A549 treated with ZK216348 at 1 μM for 4 hours (cell line): ENCODE measurements at places on chromosomes 5 and 9. TPM values are rescaled to one million over a fixed set of nuclear protein-coding genes. Genes with fewer than 3 reads are reported as not detected.

PIP5K1B gene
- total RNA-seq, result 0.08 TPM in 1 of 5 replicates, not detected in the others

ADAMTSL2 gene
- not detected in 5 replicates for total RNA-seq

GCNT4 gene
- 0.33 to 0.72 TPM (median 0.34 TPM) in 5 replicates for total RNA-seq

NFIL3 gene
- 9.8 to 13.4 TPM (median 11.1 TPM) in 5 replicates for total RNA-seq

PCDHB10 gene
- not detected in 5 replicates for total RNA-seq

GABRA1 gene
- not detected in 5 replicates for total RNA-seq

PLAC8L1 gene
- total RNA-seq, result 0.34 to 0.75 TPM (median 0.70 TPM) in 3 of 5 replicates, not detected in the others

OR1Q1 gene
- 0.15 TPM in 1 of 5 replicates, not detected in the others for total RNA-seq

OTP gene
- total RNA-seq, result 0.07 to 0.16 TPM (median 0.11 TPM) in 5 replicates

RAB14 gene
- 34.8 to 52.7 TPM (median 46.6 TPM) in 5 replicates for total RNA-seq

MARCHF6 gene
- total RNA-seq, result 42.8 to 84.2 TPM (median 71.6 TPM) in 5 replicates

KIF4B gene
- total RNA-seq, result not detected in 5 replicates

SLC45A2 gene
- not detected in 5 replicates for total RNA-seq

IL33 gene
- 0.25 to 1.2 TPM (median 0.33 TPM) in 5 replicates for total RNA-seq

BNC2 gene
- total RNA-seq, result 3.5 to 5.7 TPM (median 5.1 TPM) in 5 replicates

STK32A gene
- total RNA-seq, result 0.20 to 0.74 TPM (median 0.29 TPM) in 5 replicates

SPDL1 gene
- 64.0 to 106 TPM (median 75.9 TPM) in 5 replicates for total RNA-seq

HSPB3 gene
- total RNA-seq, result not detected in 5 replicates

SLC6A19 gene
- 0.06 to 0.12 TPM (median 0.07 TPM) in 4 of 5 replicates, not detected in the other for total RNA-seq

AK8 gene
- 0.43 to 1.4 TPM (median 1.2 TPM) in 5 replicates for total RNA-seq

CD14 gene
- total RNA-seq, result 3.0 to 5.1 TPM (median 4.5 TPM) in 5 replicates

SEMA5A gene
- total RNA-seq, result not detected in 5 replicates

RAD17 gene
- total RNA-seq, result 14.4 to 19.5 TPM (median 16.1 TPM) in 5 replicates

ACOT12 gene
- total RNA-seq, result not detected in 5 replicates

BICD2 gene
- 23.5 to 37.2 TPM (median 32.2 TPM) in 5 replicates for total RNA-seq

SLC4A9 gene
- total RNA-seq, result 0.33 TPM in 1 of 5 replicates, not detected in the others

SPATA6L gene
- total RNA-seq, result 1.8 to 2.5 TPM (median 2.0 TPM) in 5 replicates

ROPN1L gene
- 1.3 to 2.8 TPM (median 2.2 TPM) in 5 replicates for total RNA-seq

MAMDC4 gene
- total RNA-seq, result 1.8 to 5.7 TPM (median 4.8 TPM) in 5 replicates

PRUNE2 gene
- not detected in 5 replicates for total RNA-seq

PCDHGA12 gene
- total RNA-seq, result not detected in 5 replicates

TMEM252 gene
- total RNA-seq, result not detected in 5 replicates

PCDHAC2 gene
- total RNA-seq, result 3.3 to 7.4 TPM (median 4.4 TPM) in 5 replicates

DDX4 gene
- not detected in 5 replicates for total RNA-seq

DCTN3 gene
- 80.3 to 123 TPM (median 106 TPM) in 5 replicates for total RNA-seq

LCN12 gene
- 0.41 to 2.0 TPM (median 1.0 TPM) in 5 replicates for total RNA-seq

MBLAC2 gene
- 1.5 to 3.2 TPM (median 2.5 TPM) in 5 replicates for total RNA-seq

F12 gene
- 11.6 to 25.9 TPM (median 23.8 TPM) in 5 replicates for total RNA-seq
